ENCODE measurements at places on chromosomes 4 and X. TPM values are rescaled to one million over a fixed set of nuclear protein-coding genes. Genes with fewer than 3 reads are reported as not detected.

The ERAS gene
- not detected for total RNA-seq

The PFKFB1 gene
- not detected for total RNA-seq

The PGAM4 gene
- total RNA-seq: not detected

The LPAR4 gene
- total RNA-seq: not detected

The CISD2 gene
- 20.4 TPM for total RNA-seq

The PCDH7 gene
- 17.1 TPM for total RNA-seq

The PLS3 gene
- 213 TPM for total RNA-seq

The FAM9C gene
- total RNA-seq: not detected

The GYPB gene
- total RNA-seq: not detected

The NIPAL1 gene
- 13.7 TPM for total RNA-seq

The CYBB gene
- total RNA-seq: not detected

The GCNA gene
- 0.39 TPM for total RNA-seq

The MCTS1 gene
- total RNA-seq: 61.2 TPM

The GPR119 gene
- not detected for total RNA-seq

The THAP9 gene
- total RNA-seq: 2.4 TPM

The SAP30 gene
- total RNA-seq: 10.1 TPM

The RS1 gene
- total RNA-seq: not detected

The PORCN gene
- 38.1 TPM for total RNA-seq

The BTC gene
- total RNA-seq: 0.47 TPM

The MAGEB1 gene
- total RNA-seq: not detected

The NSG1 gene
- 20.4 TPM for total RNA-seq

The SYP gene
- total RNA-seq: 0.30 TPM

The FGFRL1 gene
- 11.8 TPM for total RNA-seq

The TMPRSS11D gene
- total RNA-seq: not detected

The SOWAHD gene
- not detected for total RNA-seq

The GAGE13 gene
- not detected for total RNA-seq

The NKRF gene
- total RNA-seq: 10.5 TPM

The PTTG2 gene
- total RNA-seq: not detected

The SCML2 gene
- total RNA-seq: 0.62 TPM

The AKAP14 gene
- not detected for total RNA-seq

The NLGN4X gene
- not detected for total RNA-seq

The GATB gene
- 20.5 TPM for total RNA-seq

The KLHL13 gene
- 5.1 TPM for total RNA-seq

The KLKB1 gene
- not detected for total RNA-seq

The TMSB15C gene
- 1.5 TPM for total RNA-seq

The CT47B1 gene
- total RNA-seq: not detected

The PDGFRA gene
- 0.95 TPM for total RNA-seq
